ENCODE measurements at places on chromosomes 6 and 20.
A peak's percentile ranks its signal among the peaks of the same experiment; 100 is the strongest.

DNA sequence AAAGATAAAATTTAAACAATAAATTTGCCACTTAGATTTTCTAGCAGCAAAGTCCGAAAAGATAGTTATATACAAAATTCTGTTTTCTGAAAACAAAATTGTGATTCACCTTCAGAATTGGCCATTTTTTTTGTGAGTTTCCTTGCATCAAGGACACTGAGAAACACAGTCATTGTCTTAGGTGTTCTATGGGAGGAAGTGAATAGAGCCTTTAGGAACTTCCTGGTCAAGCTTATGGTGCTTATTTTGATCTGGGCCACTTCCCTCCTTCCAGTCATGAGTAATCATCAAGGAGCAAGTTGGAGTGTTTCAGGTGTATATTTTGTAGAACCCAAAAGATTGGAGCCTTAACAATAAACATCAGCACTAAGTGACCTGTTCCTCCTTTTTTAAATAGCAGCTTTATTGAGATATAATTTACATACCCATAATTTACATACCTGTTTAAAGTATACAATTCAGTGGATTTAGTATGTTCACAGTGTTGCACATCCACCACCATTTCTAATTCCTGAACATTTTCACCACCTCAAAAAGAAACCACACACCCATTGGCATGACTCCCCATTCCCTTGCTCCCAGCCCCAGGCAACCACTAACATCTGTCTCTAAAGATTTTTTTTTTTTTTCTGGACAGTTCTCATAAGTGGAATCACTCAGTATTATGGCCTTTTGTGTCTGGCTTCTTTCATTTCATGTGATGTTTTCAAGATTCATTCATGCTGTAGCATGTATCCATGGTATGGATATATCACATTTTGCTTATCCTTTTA lies 17.6 kb downstream of the TMEM74B start:
- DNase-seq: no peak

DNA sequence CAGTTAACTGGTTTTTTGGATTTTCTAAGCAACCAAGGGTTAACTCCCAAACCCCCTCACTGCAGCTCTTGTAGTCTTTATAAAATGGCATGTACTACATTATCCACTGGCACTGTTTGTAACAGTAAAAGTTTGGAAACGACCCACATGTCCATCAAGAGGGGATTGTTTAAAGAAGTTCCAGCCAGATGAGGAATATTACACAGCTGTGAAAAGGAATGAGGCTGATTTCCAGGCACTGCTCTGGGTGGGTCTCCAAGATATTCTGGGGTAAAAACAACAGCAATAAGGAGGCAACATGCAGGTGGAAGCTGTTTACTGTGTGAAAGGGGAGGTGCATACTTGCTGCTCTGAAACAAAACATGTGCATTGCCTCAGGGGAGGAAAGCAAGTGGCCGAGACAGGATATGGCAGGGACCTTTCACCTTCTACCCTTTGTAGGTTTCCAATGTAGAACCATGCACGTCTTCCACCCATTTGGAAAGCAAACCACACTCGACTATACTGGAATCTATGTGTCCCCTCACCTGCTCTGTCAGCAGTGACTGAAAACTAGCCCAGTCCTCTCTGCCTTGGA lies 51.9 kb downstream of the GRM4 start:
- no peak for DNase-seq

- peak; percentile 14 for DNase-seq
Measured at GRCh38 chr20:57190536-57191264, 75.7 kb downstream of the BMP7 start.

DNA sequence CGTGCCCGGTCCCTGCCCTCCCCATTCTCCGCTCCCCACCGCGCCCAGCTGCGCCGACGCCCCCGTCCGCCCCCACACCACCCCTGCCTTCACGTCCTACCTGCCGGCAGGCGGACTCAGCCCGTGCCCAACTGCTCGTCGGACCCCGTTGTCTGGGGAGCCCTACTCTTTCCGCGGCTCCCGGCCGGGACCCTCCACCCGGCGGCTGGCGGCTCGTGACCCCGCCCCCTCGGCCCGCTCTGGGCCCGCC lies at the start of gene SERAC1:
TSS of gene SERAC1 (minus strand) at position 223 of the 250 bp plus-strand sequence. CDS start 9,899 bp downstream, outside the sequence.
- no peak for DNase-seq

DNA sequence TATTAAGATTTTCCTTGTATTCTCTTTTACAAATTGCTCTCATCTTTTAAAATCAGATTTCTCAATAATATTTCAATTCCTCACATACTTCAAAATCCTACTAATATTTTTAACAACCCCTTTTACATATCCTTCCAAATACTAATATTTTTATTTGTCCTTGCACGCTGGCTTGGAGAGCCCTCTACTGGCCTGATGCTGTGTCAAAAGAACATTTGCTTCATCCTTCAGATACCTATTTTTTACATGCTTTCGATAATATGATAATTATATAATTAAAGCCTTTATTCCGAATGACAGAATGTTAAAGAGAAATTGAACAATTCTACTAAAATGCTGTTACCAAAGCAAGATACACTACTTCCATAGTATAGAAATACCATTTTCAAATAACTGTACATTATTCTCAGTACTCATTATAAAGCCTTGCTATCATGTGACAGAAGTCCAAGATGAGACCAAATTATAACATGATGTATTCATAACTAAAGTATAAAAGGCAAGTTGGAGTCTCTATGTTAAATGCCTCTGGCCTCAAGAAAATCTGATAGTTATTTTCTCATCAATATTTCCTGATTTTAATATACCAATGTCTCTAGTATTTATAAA lies 39.0 kb upstream of the PLN start:
- DNase-seq: peak; percentile 7

DNA sequence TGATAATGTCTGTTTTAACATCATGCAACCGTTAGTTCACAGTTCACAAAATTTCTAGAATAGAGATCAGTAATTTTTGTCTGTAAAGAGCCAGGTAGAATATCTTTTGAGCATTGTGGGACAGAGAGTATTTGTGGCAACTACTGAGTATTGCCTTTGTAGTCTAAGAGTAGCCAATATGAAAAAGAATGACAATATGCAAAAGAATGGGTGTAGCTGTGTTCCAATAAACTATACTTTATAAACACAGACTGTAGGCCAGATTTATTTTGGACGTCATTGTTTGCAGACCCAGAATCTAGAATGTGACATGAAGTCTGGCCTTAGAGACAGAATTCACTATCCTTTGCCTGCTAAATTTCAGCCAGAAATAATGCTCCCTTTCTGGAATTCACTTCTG lies 694.1 kb upstream of the MMS22L start:
- no peak for DNase-seq

- DNase-seq: peak; percentile 37
Measured at GRCh38 chr6:132228894-132229293, 172.4 kb downstream of the MOXD1 start.

DNA sequence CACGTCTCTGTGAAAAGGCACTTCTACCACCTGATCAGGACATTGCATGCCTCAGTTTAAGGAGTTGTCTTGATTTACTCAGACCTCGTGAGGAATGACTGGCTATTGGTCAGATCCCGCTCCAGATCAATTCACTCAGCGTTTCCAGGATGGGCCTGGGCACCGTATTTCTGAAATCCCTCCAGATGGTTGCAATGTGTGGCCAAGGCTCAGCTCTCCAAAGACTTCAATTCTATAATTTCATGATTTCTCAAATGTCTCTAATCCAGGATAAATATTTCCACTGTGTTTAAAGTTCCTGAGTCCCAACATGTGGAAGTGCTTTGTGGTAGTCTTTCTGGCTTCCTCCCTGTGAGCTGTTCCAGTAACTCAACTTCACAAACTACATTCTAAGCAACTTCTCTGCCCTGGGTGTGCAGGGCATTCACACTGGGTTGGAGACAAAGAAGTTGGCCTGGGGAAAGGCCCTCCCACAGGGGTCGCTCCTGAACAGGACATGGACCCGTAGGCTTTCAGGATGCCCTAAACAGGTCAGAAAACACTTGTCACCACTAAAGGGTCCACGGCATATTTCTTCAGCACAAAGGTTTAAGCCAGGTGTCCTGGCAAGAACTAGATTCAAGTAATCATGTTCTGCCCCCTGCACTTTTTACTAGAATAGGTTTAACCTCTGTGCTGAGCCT lies 212.1 kb downstream of the WDR27 start:
- peak; percentile 72 for DNase-seq

DNA sequence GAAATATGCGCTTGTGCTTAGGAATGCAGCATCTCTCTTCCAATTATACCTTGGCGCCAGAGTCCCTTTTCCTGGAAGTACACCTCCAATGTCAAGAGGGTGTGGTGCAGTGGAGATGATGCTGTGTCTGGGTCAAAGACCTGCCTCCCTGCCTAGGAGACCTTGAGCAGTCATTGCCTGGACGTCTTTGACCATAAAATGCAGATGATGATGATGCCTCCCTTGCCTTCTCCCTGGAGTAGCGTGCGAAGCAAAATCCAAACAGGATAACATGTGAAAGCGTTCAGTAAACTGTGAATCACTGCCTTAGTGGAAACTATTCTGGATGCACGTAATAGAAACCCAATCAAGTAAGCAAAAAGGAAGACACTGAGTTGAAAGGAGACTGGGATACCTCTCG lies 97.4 kb upstream of the ARMC2 start:
- DNase-seq: no peak

DNA sequence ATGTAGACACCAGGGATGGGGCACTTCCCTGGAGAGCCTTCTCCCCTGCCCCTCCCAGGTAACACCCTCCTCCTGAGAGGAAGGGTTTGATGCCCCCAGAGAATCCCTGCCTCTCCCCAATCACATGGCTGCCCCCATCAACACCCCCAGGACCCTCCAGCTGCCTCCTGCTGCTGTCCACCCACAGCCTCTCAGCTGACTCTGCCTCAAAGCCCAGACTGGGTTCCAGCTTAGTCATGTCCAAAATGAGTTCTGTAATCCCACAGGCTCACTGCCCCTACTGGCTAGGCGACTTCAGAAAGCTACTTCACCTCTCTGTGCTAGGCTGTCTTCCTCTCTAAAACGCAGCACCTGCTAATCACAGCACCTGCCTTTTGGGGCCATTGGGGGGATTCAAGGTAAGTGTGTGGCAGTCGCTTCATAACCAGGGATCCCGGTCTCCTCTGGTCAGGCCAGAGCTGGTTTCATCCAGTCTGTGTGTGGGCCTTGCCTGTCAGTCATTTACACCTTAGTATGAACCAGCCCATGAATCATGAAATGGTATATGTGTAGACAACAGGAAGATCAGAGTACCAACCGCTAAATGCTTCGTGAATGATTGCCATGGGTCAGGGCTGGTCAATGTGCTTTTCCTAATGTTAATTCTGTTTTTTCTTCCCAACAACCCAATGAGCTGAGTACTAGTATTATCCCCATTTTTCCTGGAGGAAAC lies 40.4 kb downstream of the TFEB start:
- no peak for DNase-seq

GRCh38 chr6:14109411-14109826 lies 8.2 kb upstream of the CD83 start:
- no peak for DNase-seq

DNA sequence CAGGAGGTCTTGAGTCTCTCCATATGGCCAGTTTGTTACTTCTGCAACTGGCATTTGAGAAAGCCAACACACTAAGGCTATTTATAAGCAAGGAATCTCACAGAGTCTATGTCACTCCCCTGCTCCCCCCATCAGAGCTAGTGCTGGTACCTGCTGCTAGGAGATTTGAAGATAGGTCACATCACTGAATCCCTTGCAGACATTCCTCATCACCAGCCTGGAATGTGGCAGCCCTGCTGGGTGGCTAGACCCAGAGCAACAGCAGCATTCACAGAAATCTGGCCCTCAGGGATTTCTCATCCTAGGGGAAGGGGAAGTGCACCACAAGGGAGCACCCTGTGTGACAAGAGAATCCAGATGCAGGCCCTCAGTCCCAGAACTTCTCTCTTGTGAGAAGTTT lies 672.1 kb downstream of the HACE1 start:
- DNase-seq: no peak
